ENCODE measurements at places on chromosomes 1 and 21. TPM values are rescaled to one million over a fixed set of nuclear protein-coding genes. Genes with fewer than 3 reads are reported as not detected.

DNA sequence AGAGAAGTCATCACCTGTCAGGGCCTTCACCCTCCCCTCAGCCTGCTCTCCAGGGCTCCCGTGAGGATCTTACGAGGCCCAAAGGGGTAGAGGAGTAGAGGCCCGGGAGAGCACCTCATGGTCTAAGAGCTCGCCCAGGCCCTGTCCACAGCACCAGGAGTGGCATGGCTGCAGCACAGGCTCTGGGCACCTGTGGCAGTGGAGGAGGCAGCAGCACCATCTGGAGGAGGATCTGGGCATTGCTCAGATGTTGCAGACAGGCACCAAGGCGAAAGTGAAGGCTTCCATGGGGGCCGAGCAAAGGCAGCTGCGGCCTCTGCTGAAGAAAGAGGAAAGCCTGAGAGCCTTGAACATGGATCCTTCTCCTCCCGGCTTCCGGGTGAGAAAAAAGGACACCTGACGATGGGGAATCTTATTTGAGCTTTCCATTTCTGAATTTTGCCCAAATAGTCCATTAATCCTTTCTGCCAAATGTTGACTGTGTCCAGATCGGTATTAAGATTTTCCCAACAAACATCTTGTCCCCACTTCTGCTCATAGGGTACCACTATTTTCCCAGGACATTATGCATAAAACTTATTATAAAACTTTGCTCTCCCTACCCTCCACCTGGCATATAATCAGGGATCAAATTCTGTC lies 604.7 kb downstream of the PTPRC start:
- DNase-seq: peak; percentile 32

GRCh38 chr1:16383888-16384287 lies 16.8 kb downstream of the SZRD1 start:
- DNase-seq: peak; percentile 32

GRCh38 chr1:93591676-93592550 lies 89.7 kb downstream of the BCAR3 start:
- DNase-seq: no peak

DNA sequence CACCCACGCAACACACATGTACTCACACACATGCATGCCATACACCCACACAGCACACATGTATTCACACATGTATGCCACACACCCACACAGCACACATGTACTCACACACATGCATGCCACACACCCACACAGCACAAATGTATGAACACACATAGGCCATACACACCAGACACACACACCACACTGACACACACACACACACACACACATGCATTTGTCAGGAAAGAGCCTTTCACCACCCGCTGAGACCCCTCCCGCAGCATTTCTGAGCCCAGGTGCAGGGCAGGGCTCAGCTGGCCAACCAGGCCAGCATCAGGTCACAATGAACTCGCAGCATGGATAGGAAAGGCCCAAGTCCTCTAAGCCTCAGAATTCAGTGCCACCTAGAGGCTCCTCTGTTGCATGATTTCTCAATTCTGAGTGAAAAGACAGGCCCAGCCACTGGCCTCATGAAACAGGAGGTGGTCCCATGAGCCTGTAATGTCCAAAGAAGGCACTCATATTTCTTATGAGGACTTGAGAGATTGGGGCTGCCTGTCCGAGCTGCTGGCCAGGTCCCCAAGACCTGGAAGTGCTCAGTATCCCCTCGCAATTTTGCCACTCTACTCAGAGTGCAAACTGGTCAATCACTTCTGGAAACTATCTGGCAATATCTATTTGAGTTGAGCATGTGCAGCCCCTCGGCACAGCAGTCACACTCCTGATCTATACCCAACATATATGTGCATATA lies 57.3 kb downstream of the PSMG1 start:
- DNase-seq: peak; percentile 82

DNA sequence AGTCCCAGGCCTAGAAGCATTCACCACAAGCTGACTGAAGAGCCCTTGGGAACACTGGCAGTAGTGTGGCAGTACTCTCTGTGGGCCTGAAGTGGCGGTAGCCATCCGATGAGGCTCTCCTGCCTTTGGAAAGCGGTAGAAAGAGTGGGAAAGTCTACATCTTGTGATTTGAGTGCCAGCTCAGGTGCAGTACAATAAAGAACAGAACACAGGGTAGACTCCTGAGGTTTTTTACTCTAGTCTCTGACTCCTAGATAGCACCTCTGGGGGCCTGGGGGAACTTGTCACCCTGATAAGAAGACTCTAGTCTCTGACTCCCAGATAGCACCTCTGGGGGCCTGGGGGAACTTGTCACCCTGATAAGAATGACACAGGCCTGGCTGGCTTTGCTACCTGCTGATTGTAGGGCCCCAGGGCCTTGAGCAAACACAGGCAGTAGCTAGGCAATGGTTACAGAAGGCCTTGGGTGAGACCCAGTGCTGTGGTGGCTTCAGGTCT lies 18.0 kb upstream of the IL20 start:
- no peak for DNase-seq

- no peak for DNase-seq
Measured at GRCh38 chr1:230821346-230821745, 47.0 kb downstream of the C1orf198 start.

GRCh38 chr1:38133756-38134155 lies 87.2 kb upstream of the POU3F1 start:
- no peak for DNase-seq

- DNase-seq: no peak
Measured at GRCh38 chr1:22832414-22832786, 121.8 kb downstream of the EPHB2 start.

Gene PRR9
- total RNA-seq: not detected

Gene MYOM3
- total RNA-seq: not detected

Gene ADAMTS5
- 4.6 TPM for total RNA-seq

Gene AADACL3
- total RNA-seq: not detected

Gene PLA2G5
- 0.36 TPM for total RNA-seq
